ENCODE measurements at places on chromosomes 3 and 15. TPM values are rescaled to one million over a fixed set of nuclear protein-coding genes. Genes with fewer than 3 reads are reported as not detected.

The MYZAP gene
- 15.0 TPM for total RNA-seq

The LMAN1L gene
- 106 TPM for total RNA-seq

The GOLGA8R gene
- total RNA-seq = 8.9 TPM

DNA sequence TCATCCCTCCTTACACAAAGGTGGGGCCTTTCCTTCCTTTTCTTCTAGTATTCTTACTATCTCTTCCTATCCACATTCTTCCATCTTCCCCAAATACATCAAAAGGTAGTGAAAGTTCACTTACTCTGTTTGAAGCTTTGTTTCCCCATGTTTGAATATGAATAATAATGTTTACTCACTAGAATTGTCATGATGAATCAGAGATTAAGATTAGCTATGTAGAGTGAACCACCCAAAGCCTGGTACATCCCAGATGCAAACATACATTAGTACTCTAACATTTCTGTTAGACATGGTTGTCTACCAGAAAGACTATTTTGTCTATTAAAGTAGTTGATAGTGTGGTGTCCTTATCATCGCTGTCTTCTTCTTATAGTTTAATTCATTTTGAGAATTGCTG is 327.1 kb upstream of the TBC1D5 start:
- H3K4me1 ChIP-seq = no peaks in the 10 kb centered on the region
- H3K27me3 ChIP-seq = no peaks in the 10 kb centered on the region
- H3K36me3 ChIP-seq = no peaks in the 10 kb centered on the region
- H3K27ac ChIP-seq = no peak overlapping the region

The MESP2 gene
- total RNA-seq = not detected

The SLC6A20 gene
- total RNA-seq = 0.49 TPM

The STIMATE gene
- total RNA-seq = 29.0 TPM

- no peak overlapping the region for H3K4me3 ChIP-seq
- no peaks in the 10 kb centered on the region for H3K27me3 ChIP-seq
- H3K36me3 ChIP-seq = no peaks in the 10 kb centered on the region
- no peaks in the 10 kb centered on the region for H3K4me1 ChIP-seq
Measured at GRCh38 chr3:169348276-169348675, 315.2 kb downstream of the MECOM start.

The SCN11A gene
- 2.5 TPM for total RNA-seq
